ENCODE measurements at places on chromosomes 16 and 17.

GRCh38 chr16:83917152-83918120 is 18.5 kb downstream of the MLYCD start:
- DNase-seq, result no peak

DNA sequence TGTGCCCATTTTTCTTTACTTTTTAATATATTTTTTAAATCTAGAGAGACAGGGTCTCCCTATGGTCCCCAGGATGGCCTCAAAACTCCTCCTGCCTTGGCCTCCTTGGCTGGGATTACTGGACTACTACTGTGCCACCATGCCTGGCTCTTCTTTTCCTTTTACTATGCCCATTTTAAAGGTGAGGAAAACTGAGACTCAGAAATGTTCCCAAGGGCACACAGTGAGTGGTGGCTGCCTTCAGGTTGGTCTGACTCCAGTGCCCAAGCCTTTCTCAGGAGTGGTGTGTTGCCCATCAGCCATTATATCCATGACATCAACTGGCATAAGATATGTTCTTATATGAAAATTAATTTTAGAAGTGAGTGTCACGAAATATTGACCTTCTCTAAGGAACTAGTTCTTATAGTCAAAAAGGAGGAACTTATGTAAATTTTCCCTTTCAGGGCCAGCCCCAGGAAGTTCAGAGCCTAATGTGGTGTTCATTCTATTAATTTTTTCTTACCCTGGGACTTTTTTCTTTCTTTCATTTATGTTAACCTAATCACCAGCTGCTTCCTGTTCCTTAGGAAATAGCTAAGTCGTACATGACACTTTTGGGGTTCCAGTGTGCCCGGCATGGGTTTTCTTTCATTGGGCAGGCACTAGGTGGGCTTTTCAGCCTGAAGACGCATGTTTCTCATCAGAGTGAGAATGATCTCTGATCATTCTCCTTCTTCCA is 17.9 kb upstream of the SPN start:
- no peak for DNase-seq

DNA sequence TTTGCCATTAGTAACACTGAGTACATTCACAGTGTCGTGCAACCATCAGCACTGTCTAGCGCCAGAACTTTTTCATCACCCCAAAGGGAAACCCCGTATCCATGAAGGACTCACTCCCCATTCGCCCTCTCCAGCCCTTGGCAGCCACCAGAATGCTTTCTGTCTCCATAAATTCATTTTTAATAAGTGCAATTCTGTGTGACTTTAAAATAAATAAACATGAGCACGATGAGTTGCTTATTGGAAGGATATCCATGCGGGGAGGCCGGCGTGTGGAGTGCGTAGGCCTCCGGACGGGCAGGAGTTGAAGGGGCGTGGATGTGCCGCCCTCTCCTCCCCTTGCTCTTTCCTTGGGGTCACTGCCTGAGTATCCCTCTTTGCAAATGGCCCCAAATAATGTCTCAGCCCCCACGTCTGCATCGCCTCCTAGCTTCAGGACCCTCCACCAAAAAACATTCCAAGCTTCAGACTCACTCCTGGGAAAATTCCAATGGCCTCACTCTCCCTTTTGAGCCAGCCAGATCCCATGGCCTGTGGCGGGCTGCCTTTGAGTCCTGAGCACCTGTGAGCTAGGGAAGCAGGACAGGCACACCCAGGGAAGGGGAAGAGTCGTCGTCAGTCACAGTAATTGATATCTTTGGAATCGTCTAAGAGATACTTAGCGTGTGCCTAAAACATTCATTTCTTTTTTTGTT is 306.3 kb downstream of the SEC14L1 start:
- no peak for DNase-seq

GRCh38 chr17:7650509-7651096 is at the start of gene ATP1B2:
ATP1B2 (plus strand) TSS chr17:7650926; CDS start chr17:7651519, 593 bp downstream.
- DNase-seq, result no peak

DNA sequence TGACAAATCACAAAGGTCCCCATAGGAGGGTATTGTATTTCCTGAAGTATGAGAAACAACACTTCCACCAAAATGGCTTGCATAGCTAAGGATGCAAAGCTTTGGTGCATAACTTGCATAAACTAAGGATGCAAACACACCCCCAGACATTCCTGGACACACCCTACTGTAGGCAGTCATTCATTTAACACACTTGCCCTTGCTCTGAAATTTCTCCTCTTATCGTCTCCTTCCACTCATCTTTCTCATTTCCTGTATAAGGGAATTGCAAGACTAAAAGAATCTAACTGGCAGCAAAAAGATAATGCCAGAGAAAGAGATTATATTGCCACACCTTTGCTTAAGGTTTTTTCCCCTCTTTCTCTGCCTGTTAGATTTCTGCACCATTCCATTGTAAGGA is 28.3 kb downstream of the CHD9 start:
- DNase-seq, result no peak

GRCh38 chr16:49049191-49049590 is 232.4 kb downstream of the CBLN1 start:
- no peak for DNase-seq

- no peak for DNase-seq
These were observed 6.2 kb downstream of the DUS1L start for GRCh38 chr17:82059272-82060000.

- peak; percentile 55 for DNase-seq
These were observed 60.8 kb upstream of the CLEC18A start for GRCh38 chr16:69890114-69890891.

GRCh38 chr16:89266521-89267134 is 49.1 kb downstream of the ZNF778 start:
- DNase-seq, result no peak

- DNase-seq, result no peak
These were observed 1.5 kb downstream of the MFSD6L start for GRCh38 chr17:8797621-8798175.

DNA sequence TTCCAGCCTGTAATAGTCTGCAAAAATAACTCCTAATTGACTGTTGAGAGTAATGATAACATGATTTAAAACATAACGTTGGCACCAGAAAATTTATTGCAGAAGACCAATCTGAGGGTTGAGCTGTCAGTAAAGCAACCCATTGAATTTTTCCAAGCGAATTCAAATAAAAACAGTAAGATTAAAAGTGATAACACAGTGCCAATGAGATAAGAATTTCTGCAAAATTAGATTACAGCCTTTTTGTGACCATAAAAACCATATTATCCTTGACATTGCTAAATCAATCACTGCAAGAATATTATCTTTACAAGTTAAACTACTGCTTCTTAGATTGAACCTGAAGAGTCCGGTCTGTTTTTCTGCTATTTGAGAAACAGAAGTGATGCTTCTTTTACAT is 341.4 kb downstream of the CDH11 start:
- DNase-seq, result no peak

DNA sequence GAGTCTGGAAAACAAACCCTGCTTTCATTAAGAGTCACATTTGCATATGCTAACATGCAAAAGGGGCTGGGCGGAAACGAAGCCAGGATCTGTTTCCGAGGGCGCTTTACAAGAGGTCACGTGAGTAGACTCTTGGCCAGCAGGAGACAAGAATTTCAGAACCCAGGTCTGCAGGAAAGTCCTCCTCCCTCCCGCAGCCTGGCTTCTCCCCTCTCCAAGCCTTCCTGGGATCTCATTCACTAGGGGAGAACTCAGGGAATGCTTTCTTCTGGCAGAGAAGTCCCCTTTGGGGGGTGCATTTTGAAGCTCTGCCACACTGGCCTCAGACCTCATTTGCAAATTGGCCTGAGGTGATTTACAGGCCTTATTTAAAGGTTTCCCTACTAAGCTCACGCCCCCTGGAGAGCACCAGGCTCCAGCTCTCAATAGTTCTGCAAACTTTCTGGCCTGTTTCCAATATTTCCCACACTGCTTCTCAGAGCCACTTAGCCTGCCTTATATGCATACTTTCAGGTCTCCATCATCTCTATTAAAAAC is 57.2 kb upstream of the CACNG5 start:
- no peak for DNase-seq

DNA sequence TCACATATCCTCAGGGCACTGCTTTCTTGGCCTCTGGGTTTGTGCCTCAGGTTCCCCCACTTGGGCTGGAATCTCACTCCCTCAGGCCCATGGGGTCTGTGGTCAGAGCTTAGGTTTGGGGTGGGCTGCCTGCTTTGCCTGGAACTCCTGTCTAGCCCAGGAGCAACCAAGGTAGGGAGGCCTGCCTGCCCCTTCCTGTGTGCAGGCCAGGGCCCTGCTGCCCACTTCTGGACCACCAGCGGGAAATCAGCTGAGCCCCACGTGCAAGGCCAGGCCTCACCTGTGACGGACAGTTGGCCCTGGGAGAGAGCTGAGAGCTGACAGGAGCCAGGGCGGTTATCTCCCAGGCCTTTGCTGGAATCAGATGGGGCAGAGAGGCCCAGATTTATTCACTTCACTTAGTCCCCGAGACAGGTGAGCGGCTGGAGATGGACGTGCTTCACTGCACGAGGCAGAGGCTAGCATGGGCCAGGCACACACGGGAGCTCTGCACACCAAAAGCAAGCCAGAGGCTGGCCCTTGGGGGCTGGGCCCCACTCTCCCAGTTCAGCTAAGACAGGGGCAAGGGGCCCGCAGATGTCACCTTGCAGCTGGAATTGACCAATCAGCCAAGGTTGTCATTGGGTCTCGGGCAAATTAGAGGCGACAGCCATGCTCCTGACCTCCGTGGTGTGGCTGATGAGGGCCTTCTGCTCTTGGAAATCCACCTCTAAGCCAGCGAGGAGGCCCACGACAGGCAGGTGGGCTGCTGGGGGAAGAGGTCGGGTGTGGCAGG is 49.9 kb upstream of the DOC2B start:
- DNase-seq, result no peak

- no peak for DNase-seq
These were observed 635 bp downstream of the WNK4 start for GRCh38 chr17:42780851-42781638.

GRCh38 chr17:4318186-4318585 is 48.3 kb downstream of the UBE2G1 start:
- DNase-seq, result no peak

DNA sequence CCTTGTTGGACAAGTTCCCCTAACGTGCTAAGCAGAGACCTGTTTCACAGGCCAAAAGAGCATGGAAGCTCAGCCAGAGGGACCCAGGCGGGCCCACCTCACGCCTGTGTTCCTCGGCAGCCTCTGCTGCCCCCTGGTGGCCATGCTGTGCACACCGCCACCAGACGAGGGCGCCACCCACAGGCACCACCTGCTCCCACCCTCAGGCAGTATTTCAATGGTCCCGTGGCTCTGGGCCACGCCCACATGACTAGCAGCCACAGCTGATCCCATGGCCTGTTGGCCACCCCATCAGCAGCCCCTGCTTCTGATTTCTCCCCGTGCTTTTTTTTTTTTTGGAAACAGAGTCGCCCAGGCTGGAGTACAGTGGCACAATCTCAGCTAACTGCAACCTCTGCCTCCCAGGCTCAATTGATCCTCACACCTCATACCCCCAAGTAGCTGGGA is 18.9 kb downstream of the MPG start:
- peak; percentile 79 for DNase-seq

GRCh38 chr16:87100306-87101058 is 216.7 kb downstream of the C16orf95 start:
- no peak for DNase-seq

DNA sequence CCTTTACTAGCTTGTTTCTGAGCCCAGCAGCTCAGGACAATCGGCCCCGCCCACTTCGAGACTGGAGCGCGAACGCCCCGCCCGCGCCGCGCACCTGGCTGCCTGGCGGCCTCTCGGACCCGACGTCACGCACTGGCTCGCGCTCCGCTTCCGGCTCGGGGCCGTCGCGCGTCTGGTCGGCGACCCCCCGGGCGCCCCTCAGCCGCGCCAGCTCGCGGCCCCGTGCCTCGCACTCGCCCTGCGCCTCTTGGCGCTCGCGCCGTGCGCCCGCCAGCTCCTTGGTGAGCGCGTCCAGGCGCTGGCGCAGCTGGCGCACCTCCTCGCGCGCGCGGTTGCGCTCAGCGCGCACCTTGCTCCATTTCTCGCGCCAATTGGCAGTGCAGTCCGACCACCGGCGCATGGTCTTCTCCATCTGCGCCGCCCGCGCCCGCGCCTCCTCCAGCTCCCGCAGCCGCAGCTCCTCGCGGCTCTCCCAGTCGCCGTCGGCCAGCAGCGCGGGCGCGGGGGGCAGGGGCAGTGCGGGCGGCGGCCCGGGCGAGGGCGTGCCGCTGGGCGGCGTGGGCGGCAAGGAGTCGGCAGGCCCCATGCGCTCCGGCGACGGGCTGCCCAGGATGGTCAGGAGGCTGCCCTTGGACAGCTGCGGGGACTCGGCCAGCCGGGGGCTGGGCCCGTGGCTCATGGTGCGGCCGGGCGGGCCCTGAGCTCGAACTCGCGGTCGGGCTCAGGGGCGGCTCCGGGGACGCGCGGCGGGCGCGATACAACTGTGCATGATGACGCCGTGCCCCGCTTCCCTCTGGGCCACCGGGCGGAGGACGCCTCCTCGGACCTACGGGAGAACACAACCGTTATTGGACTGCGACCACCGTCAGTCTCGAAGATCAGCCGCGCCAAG is 7.6 kb downstream of the CCDC102A start:
- DNase-seq, result no peak

- DNase-seq, result no peak
These were observed 68.9 kb downstream of the NEUROD2 start for GRCh38 chr17:39538866-39539265.

- DNase-seq, result no peak
These were observed at the start of gene OR4D2 for GRCh38 chr17:58166682-58167081. OR4D2 (plus strand) TSS chr17:58166982; CDS start chr17:58169656, 2,674 bp downstream.

DNA sequence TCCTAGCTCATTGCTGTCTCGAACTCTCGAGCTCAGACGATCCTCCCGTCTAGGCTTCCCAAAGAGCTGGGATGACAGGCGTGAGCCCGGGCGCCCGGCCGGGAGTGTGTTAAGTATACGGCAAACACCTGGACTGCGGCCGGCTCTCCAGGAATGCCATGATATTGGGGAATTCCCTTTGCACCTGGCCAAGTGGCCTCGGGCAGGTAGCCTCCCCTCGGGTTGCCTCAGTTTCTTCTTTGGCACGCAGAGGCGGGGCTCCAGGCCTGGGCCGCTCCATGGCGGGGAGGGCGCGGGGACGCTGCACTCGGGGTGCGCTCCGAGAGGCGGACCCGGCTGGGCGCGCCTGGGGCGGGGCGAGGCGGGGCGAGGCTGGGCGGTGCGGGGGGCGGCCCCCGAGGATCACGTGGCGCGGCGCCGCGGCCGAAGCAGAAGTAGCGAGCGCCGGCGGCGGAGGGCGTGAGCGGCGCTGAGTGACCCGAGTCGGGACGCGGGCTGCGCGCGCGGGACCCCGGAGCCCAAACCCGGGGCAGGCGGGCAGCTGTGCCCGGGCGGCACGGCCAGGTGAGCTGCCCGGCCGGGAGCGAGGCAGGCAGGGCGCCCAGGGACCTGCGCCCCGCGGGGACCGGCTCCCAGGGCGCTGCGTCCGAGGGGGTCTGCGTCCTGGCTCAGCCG is at the start of gene PLCG2:
Gene PLCG2 (plus strand): TSS at position 431 of the 675 bp plus-strand sequence. CDS start 6,699 bp downstream, outside the sequence.
- no peak for DNase-seq

- no peak for DNase-seq
These were observed 244.6 kb upstream of the MAF start for GRCh38 chr16:79845033-79845733.
